NCI-H2171 (cell line): ENCODE measurements at places on chromosomes 6 and 20.

DNA sequence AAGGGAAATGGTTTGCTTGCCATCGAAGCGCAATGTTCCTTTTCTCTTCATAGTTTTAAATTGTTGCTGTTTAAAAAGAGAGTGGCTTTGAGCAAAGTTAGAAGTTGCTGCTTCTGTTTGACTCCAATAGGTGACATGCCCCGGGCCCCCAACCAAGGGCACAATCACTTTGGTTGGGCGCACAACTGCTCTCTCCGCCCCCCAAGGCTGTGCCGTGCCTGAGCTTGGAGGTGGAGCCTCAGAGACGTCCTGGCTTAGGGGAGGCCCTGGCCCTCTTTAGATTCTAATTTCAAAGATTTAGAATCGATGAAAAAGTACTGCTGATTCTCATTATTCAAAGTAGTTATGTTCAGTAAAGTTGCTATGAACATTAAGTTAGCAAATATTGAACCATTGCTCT lies 725.9 kb downstream of the COL12A1 start:
- DNase-seq, result no peak

DNA sequence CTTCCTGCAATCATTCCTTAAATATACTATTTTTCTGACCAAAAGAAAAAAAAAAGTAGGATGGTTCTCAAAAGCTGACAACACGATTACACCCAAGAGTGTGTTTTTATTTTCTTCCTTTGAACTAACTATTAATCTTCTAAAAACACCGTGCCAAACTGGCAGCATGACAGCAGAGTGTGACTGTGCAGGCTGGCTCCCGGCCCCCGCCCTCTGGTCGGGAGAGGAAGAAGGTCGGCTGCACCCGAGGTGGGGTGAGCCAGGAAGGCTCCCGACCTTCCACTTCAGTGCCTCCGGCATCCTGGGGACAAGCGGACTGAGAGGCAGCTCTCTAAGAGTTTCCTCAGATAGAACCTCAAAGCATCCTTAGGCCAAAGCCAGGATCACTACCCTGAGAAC lies 29.2 kb downstream of the SLC22A23 start:
- no peak for DNase-seq

DNA sequence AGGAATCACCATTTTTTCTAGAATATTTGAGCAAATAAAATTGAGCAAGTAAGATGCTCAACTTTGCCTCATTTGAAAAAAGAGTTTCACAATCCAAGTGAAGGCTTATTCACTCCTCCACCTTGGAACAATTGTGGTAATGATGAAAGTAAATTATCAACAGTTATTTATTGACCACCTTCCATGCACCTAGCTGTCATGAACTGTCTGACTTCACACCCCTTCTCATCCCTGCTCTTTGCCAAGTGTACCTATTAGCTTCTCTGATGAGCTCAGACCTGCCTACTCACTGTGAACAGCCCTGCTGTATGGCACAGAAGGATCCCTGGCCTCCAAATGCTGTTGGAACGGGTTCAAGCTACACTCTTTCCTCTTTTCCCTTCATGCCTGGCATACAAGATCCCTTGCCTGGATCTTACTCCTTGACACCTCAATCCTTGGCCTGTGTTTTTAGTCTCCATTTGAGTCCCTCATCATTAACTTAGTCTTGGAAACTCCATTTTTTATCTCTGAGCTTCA lies 99.0 kb upstream of the PREP start:
- no peak for DNase-seq

- no peak for DNase-seq
Measured at GRCh38 chr20:60900618-60901017, 351.4 kb upstream of the CDH4 start.

GRCh38 chr20:839626-840025 lies 6.1 kb downstream of the FAM110A start:
- DNase-seq, result no peak

GRCh38 chr6:10961837-10962236 lies 75.0 kb downstream of the SYCP2L start:
- DNase-seq, result no peak

GRCh38 chr6:170152989-170153388 lies 137.9 kb downstream of the DLL1 start:
- DNase-seq, result peak; percentile 86

GRCh38 chr6:22756365-22756764 lies 187.0 kb downstream of the HDGFL1 start:
- DNase-seq, result no peak

GRCh38 chr6:54467384-54467783 lies 159.1 kb downstream of the TINAG start:
- no peak for DNase-seq

GRCh38 chr20:3509064-3509463 lies 38.2 kb downstream of the ATRN start:
- DNase-seq, result no peak

GRCh38 chr20:51329845-51330244 lies 212.7 kb downstream of the NFATC2 start:
- DNase-seq, result no peak

DNA sequence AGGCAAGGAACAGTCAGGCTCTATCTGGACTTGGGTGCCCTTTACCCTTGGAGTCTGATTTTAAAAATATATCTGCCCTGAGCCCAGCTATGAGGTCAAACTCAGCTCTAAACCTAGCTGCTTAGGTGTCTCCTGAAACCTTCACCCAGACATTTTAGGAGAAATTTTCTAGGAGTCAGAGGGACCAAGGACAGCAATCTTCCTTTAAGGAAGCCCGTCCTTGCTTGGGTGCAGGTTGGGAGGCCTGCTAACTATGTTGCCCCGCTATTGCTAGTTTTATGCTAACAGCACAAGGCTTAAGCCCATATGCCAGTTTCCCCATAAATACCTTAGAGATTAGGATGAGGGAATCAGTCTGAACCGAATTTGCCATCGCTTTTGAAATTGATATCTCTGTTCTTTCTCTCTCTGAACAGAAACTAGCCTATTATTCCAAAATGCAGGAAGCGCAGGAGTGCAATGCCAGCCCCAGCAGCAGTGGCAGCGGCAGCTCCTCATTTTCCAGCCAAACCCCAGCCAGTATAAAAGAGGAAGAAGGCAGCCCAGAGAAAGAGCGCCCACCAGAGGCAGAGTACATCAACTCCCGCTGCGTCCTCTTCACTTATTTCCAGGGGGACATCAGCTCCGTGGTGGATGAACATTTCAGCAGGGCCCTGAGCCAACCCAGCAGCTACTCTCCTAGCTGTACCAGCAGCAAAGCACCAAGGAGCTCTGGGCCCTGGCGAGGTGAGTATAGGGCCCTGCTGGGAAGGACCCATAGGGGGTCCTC lies 2.6 kb downstream of the VGLL2 start:
- no peak for DNase-seq

- DNase-seq, result no peak
Measured at GRCh38 chr20:62605236-62605943, 36.9 kb upstream of the SLCO4A1 start.

- DNase-seq, result no peak
Measured at GRCh38 chr6:157496534-157497095, 115.6 kb downstream of the ZDHHC14 start.

DNA sequence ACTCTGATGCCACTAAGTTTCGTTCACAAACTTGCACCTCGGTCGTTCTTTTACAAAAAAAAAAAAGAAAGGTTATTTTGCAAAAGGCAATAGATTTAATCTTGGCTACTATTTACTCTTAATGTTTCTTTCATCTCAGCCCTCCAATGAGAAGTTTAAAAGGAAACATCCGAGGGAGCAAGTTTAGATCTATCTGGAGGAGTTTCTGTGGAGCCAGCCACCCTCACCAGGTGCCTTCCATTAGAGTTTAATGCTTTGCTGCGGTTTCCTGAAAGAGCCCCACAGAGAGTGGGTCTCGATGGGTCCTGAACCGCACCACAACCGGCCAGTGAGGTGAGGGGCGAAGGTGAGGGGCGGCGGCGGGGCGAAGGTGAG lies 632 bp downstream of the PRKN start:
- DNase-seq, result no peak

DNA sequence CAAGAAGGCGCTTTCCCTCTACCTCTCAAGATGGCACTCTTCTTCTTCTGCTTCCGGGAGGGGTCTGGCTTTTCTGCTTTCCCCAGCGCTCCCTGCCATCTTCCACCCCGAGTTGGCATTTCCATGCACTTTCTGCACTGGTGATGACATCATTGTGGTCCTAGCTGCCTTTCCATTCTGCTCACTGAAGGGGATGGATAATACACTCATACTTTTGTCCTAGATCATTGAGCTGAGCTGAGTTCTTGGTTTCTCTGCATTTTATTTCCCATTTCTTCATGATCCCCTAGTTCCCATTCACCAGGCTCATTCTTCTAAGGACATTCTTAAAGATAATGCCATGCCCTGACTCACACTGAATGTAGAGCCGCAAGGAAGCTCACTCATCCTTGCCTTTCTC lies 96.7 kb downstream of the EDN1 start:
- no peak for DNase-seq

DNA sequence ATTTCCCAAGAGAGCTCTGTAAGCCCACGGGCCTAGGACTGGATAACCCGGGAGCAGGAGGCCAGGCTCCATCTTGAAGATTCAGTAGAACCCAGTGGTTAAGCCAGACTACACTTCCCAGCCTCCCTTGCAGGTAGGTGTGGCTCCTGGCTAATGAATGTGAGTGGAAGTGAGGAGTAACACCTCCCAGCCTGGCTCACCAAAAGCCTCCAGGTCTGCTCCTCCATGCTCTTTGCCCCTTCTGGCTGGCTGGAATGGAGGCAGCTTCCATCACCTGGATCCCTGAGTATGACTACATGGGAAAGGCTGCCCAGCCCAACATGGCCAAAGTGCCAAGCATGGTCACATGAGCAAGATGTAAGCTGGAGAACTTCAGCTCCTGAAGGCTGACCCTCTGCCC lies 9.7 kb downstream of the LRRN4 start:
- DNase-seq, result no peak

GRCh38 chr6:158569036-158569435 lies 9.1 kb downstream of the TMEM181 start:
- DNase-seq, result no peak

GRCh38 chr6:117536317-117536716 lies 53.8 kb downstream of the DCBLD1 start:
- DNase-seq, result no peak

GRCh38 chr6:8000188-8000596 lies 64.0 kb downstream of the BLOC1S5 start:
- DNase-seq, result no peak

DNA sequence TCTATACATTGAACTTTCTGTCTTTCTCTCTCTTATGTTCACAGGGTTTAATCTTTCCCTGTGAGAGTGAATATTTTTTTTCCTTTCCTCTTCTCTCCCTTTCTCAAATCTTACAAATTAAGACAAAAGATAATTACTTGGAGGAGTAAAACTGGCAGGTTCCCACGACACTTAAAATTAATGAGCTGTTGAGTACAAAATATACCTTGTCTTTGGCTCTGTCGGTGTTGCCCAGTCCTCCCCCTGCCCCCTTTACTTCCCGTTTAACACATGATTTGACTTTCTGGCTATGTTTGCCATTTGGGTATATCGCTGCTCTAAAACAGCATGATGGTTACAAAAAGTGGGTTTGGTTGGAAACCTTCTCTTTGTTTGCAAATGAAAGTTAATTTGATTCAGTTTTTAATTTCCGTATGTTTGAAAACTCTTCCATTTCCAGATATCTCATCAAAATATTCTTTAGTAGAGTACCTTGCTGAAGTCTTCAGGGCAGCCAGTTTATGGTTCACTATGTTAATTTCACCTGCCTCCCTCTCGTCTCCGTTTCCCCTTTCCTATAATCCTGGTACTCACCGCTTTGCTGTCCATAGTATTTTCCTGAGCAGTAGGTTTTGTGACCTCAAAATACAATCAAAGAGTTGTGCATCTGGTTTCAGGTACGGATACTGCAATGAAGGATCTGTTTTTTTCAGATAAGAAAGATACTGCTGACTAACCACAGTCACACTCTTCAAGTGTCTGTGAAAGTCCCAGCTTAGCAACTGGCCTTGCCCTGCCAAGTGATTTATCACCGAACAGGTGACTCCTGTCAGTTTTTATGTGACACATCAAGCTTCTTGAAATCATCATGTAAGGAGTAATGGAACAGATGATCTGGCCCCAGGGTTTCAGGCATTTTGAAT lies 181.2 kb downstream of the DTNBP1 start:
- DNase-seq, result no peak

DNA sequence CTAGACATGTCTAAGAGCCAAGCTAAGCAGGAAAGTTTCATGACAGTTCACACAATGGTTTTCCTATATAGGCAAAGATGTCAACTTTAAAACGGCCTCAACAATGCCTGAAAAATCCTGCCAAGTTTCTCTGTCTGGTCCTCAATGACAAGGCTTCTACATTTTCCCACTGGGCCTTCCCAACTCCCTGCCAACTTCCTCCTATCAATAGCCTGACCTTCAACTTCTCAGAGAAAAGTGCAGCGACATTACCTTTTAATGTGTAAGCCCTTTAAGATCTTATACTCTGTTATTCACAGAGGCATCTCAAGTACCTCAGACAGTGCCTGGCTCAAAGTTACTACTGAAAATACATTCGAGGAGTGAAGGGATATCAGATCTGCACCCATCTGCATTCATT lies 56.2 kb upstream of the BTBD3 start:
- DNase-seq, result no peak

- DNase-seq, result no peak
Measured at GRCh38 chr6:53461041-53461656, 83.8 kb downstream of the GCLC start.

- DNase-seq, result no peak
Measured at GRCh38 chr6:44007818-44008621, 119.2 kb downstream of the MRPL14 start.

GRCh38 chr20:36177716-36178115 lies 23.2 kb downstream of the EPB41L1 start:
- no peak for DNase-seq

DNA sequence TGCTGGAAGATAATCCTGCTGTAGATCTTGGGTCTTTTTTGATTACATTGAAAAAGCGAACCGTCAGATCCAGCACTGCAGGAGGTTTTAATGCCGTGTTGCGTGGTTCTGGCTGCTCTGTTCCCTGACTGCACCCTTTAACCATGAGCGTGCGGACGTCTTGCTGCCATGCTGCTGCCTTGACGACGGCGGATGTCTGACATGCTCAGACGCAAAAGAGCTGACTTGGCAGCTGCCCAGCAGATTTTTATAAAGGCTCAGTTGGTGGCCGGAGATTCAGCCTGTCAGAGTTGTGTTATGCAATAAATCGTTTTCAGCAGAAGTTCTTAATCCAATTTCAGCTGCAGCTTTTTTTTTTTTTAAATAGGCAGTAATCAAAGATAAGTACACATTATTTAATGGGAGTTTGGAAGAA lies 119.4 kb downstream of the JARID2 start:
- DNase-seq, result peak; percentile 79

DNA sequence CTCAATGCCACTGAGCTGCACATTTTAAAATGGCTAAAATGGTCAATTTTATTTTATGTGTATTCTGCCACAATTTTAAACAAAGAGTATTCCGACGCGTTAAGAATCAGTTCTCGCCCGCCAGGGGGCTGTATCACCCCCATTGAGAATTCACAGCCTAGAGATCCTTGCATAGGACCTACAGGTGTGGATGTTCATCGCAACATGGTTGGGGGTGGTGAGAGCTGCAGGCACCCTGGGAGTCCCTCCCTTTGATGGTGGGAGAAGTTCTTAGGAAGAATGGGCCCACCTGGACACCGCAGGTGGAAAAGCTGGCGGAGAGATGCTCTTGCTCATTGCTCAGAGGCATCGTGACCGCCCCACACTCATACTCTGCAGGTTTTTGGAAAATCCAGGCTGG lies 63.5 kb downstream of the SLC2A10 start:
- DNase-seq, result no peak
